ENCODE measurements at places on chromosomes 2 and 18. TPM values are rescaled to one million over a fixed set of nuclear protein-coding genes. Genes with fewer than 3 reads are reported as not detected.

DNA sequence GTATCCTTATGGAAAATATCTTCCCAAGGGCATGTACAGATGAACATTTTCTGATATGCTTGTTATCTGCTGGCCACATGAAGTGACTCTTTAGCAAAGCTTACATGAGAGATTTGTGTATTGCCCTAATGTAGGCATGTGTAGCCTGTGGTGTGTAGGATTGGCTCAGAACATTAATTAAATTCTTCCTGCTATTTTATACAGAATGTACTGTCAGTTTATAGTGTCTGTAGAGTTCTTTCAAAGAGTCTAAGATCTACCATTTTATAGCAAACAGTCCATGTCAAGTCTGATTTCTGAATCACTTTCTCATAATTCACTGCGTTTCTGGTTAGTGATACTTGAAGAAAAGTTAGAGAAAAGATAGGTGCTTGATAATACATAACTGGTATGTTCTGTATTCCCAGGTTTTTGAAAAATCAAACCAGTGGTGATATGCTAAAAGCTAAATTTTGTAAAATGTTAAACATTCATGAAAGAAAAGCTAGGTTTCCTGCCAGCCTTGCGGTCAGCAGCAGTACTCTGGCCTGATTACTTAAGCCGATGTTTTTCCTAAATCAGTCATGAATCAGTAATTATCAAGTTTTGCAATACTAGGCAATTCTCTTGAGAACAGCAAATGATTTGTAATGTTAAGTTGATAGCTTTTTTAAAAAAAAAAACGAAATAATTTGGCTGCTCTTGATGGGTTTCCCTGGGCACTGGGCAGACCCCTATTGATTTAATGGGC lies 30.9 kb upstream of the EFEMP1 start:
- DNase-seq: no peak

Gene KCNJ13
- not detected for total RNA-seq

DNA sequence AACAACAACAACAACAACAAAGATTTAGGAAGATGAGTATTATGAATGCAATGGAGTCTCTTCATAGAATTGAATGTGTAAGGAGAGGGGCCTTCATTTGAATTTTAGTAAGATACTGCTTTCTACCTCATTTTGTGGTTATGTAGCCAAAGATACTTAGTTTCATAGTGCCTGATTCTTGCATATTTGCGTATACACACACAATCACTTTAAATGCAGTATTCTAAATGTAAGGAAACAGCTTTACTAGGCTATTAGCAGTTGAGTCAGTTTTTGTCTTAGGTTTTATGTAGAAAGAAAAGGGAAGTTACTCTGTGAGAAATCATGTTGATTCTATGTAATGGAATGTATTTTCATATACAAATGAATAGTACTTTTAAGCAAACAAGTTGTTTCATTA lies 80.5 kb downstream of the HAUS1 start:
- DNase-seq: no peak

DNA sequence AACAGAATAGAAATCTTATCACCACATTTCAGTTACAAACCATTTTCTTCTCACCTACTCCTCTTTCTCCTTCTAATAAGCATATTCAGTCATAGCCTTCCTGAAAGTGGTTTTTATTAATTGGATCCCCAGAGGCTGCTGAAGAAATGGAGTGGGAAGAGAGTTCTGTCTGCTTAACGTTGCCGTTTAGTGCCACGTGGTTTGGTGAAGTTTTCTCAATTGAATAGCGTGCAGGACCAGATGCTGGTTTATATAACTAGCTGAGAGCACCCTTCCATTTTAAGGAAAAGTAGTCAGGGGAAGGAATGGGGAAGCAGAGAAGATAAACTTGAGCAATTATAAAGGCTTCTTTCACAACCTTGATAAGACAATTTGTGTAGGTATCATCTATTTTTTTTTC lies 318.7 kb downstream of the PTH2R start:
- no peak for DNase-seq

- no peak for DNase-seq
Measured at GRCh38 chr2:197399887-197400540, 34.8 kb downstream of the SF3B1 start.

- DNase-seq: no peak
Measured at GRCh38 chr2:23554054-23554697, 169.2 kb downstream of the KLHL29 start.

GRCh38 chr2:119216994-119217393 lies 6.6 kb upstream of the STEAP3 start:
- no peak for DNase-seq

DNA sequence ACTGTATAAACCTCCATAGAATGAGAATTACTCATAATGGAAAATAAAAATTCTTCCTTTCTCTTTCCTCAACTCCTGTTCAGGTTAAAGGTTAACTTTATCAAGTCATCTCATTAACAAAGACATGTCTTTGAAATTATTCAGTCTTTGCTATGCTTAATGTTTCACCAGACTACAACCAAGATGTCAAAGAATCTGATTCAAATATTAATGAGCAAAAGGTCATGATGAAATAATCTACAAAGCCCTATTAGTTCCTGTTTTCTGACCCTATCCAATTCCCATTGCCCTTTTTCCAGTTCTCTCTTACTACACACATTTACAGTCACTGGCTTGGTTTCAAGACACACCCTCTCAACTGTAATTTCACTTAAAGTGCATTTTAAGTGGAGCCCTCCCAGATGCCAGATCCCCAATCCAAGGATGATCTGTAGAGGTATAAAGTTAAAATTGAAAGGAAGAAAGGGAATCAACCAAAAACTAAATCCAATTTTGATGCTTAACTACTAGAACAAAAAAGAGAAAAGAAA lies 246.9 kb upstream of the CYP26B1 start:
- DNase-seq: no peak

DNA sequence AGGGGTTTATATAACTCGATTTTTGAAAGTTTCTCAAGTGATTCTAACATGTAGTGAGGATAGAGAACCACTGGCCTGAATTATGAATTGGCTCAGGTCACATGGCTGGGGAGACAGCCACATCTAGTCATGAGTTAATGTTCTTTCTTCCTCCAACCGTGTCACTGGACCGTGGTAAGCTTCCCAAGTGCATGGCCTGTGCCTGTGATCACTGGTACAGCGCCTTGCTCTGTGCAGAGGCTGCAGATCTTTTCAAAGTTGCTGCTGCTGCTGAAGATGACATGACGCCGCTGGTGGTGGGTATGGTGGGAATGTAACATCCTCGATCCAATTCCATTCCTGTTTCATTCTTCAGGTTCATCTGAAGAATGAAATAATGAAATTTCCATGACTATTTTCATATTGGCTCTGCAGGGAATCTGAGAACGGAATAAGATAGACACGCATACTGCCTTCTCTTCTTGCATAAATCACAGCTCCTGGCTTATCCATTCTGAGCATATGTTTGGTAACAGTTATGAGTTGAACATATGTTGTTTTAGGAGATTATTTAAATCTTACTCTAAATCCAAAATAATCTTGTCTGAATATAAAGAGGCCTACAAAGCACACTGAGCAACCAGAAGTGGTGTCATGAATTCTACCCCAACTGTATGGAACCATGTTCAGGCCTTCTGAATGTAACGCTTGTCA lies 100.5 kb upstream of the THSD7B start:
- DNase-seq: no peak

DNA sequence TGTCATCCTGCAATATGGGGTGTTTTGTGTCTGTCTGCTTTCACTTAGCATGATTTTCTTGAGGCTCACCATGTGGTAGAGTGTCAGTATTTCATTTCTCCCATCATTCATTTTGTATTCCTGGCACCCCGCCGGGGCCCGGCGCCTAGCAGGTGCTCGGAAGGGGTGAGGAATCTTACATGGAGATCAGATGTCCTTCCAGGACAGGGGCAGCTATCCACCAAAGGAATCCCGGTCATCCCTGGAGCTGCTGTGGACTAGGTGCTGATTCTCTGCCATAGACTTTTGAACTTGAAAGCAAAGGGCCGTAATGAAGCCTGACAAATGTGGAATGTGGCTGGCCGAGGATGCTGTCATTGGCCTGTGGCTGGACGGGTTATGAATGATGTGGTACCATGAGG lies 2.4 kb downstream of the PRELID3A start:
- no peak for DNase-seq

Gene FMNL2
- 29.0 TPM for total RNA-seq

DNA sequence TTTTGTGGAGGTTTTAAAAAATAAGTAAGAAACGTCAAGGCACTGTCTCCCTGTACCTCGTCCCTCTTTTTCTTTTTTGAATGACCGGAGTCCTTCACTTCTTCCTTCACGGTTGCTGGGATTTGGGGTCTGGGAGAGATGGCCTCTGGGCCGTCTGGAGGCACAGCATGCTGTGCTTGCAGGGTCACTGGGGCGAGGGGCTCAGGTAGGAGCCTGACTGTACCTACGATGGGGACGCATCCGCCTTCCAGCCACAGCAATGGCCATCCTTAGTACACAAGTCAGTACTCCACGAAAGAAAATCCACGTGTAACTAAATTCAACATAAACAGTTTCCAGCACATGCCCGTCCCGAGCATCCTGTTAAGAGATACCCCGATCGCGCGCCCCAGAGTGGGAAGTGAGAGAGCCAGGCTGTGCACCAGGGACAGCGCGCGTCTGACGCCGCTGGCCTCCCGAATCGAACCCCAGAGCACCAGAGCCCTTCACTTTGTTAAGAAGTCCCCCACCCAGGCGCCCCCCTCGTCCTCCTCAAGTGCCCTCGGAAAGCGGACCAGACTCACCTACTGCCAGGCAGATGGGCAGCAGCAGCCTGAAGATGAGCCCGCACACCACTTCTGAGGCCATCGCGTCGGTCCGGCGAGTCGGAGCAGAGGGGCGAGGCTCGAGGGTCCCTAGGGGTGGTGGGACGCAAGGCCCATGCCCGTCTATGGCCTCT lies 1.2 kb downstream of the PIEZO2 start:
- no peak for DNase-seq

Gene CNTNAP5
- total RNA-seq: not detected

Gene HNMT
- 3.0 TPM for total RNA-seq

- DNase-seq: no peak
Measured at GRCh38 chr2:103028181-103028580, 266.4 kb downstream of the TMEM182 start.

GRCh38 chr2:220006152-220006621 lies 378.8 kb downstream of the SLC4A3 start:
- no peak for DNase-seq

GRCh38 chr2:233062946-233063268 lies 2.8 kb downstream of the INPP5D start:
- DNase-seq: no peak

Gene GFPT1
- 19.3 TPM for total RNA-seq

DNA sequence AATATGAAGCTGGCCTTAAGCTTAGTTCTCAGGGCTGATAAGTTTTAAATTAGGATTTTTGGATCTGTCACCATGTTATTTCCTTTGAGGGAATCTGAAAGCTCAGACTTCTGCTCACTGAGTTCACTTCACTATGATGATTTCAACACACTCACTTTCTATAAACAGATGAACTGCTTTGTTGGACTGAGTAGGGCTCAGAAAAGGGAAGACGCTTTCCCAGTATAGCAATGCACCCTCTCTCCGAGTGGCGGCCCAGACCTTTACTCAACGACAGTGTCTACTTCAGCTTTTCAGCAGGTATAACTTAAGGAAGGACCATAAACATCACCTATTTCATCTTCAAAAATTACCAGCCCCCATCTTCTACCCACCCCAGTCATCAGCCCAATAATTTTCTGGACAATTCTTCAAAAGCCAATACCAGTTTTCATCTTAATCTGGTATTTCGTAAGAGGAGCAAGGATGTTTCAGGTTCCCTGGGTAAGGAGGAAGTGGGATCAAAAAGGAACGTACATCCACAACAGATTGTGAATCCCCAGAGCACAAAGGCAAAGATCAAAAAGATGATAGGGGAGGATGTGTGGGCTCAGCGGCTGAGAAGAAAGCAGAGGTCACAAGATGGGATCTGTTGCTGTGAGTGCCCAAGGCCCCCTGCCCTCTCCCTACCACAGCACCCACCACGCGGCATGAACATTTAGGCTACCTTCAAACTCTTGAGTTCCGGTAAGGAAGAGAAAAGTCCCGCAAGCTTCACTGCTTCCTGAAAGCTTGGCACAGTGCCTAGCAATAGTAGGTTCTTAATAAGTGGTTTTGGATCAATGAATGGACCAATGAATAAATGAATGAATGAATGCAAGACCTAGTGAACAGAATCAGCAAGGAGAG lies 41.9 kb downstream of the LPIN2 start:
- DNase-seq: no peak

Gene ABCB11
- total RNA-seq: not detected

Gene GREB1L
- total RNA-seq: 11.3 TPM

Gene PAX8
- under 0.01 TPM for total RNA-seq

Gene ADCYAP1
- not detected for total RNA-seq

DNA sequence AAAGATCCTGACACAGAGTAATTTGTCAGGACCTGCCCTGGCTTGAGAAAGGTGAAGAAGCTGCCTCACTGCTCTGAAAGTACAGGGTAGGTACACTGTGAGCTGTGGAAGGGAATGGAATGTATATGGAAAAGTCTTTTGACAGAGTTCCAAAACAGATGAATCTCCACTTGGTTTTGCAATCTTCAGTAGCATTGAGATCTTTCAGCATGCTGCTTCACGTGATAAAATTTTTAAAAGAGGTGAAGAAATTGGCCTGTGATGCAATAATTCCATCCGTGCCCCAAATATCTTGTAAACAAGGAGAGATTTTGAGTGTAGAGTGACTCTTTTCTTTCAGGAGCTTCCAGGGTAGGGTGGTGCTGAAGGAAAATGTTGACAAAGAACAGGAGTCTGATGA lies 123.1 kb downstream of the OSR1 start:
- DNase-seq: no peak

Gene OTX1
- under 0.01 TPM for total RNA-seq

GRCh38 chr18:64100116-64100922 lies 48.6 kb downstream of the LINC00305 start:
- no peak for DNase-seq

DNA sequence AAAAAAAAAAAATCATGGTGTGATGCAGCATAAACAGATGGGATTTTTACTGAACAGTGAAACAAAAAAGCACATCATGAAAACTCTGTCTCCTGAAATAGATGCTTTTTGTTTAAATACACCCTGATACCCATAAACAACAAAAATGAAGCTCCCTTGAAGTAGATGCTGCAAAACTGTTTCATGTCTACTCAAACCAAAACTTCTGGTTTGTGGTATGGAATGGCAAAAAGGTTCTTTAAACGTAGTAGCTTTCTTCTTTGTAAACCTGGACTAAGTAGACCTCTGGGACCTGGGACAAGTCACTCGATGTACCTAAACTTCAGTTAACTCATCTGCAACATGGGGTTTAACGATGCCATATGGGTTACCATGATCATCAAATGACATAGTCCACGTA lies 64.4 kb upstream of the RAPH1 start:
- DNase-seq: no peak

Gene RAB17
- 12.3 TPM for total RNA-seq

GRCh38 chr2:151905963-151906632 lies 77.9 kb upstream of the ARL5A start:
- no peak for DNase-seq

GRCh38 chr2:136086253-136087016 lies 31.5 kb downstream of the CXCR4 start:
- DNase-seq: no peak

Gene L3MBTL4
- total RNA-seq: 10.2 TPM

- no peak for DNase-seq
Measured at GRCh38 chr2:209074711-209075110, 349.1 kb upstream of the MAP2 start.

Data from dermis microvascular lymphatic vessel endothelial cell (primary cell).